ENCODE measurements at places on chromosomes 13 and 19. TPM values are rescaled to one million over a fixed set of nuclear protein-coding genes. Genes with fewer than 3 reads are reported as not detected.

DNA sequence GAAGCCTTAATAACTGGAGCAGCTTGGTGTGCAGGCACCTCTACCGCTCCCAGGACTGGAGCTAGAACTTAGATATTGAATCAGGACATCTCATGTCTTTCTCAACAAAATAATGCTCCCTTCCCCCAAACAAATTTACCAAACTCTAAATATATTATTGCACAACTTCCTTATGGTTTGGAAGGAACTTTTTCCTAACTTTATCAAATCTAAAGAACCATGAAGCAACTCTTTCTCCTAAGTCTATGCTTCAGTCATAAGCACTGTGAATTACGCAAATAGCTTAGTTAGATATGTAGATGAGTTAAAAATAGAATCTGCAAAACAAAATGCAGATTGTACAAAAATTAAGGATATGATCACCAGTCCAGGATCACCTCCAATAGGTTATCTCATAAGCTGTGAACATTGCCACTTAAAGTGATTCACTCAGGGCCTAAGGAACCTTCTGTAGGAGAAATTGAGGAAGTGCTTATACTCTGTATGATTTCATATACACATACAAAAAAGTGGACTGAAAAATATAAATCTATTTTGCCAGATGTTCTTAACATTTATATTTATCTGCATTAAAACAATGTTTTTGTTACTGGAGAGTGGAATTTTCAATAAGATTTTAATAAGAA is 20.4 kb upstream of the MAB21L1 start:
- DNase-seq, result no peak

GRCh38 chr13:98751861-98752466 is 508 bp downstream of the SLC15A1 start:
- DNase-seq, result no peak

DNA sequence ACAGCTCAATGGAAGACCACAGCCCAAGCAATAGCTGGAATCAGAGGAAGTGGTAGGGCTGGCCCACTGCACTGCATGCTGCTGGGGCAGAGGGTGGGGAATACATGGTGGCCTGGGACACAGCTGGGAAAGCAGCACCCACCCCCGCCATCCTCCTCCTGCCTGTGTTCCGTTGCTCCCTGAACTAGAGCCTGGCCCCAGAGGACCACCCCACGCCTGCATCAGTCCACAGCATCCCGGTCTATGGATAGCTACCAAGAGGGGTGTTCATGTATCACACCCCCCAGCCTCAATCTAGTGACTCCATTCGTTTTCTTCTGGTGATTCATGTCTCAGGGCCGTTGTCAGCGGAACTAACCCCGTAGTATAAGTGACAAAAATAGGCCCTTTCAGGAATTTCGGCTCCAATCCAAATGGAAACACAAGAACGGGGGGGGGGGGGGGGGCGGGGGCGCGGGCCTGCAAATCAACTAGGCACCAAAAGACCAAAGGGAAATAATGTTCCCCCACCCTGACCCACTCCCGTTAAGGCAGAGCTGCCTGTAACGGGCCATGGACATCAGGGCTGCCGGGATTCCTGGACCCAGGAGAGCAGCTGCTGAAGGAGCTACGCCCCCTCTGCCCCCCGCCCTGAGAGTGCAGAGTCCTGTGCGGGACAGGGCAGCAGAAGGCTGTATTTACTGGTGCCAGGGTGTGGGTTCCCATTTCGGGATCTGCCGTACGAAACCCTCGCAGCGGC is 18.9 kb upstream of the EPHX3 start:
- no peak for DNase-seq

DNA sequence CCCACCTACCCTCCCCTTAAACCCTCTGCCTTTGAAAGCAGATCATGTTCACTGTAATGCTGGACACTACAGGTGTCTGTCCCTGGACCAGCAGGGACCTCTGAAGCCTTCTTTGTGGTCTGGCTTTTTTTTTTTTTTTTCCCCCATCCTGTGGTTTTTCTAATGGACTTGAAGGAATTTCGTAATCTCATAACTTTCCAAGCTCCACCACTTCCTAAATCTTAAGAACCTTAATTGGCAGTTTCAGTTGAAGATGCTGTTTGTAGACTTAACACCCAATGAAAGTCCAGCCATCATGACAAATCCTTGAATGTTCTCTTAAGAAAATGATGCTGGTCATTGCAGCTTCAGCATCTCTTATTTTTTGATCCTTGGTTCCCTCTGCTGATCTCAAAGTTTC is 45.0 kb upstream of the LRCH1 start:
- DNase-seq, result no peak

GRCh38 chr13:102091231-102091630 is 310.6 kb downstream of the FGF14 start:
- DNase-seq, result no peak

- DNase-seq, result no peak
Observed at GRCh38 chr13:23391752-23392151, 41.8 kb downstream of the SACS start.

DNA sequence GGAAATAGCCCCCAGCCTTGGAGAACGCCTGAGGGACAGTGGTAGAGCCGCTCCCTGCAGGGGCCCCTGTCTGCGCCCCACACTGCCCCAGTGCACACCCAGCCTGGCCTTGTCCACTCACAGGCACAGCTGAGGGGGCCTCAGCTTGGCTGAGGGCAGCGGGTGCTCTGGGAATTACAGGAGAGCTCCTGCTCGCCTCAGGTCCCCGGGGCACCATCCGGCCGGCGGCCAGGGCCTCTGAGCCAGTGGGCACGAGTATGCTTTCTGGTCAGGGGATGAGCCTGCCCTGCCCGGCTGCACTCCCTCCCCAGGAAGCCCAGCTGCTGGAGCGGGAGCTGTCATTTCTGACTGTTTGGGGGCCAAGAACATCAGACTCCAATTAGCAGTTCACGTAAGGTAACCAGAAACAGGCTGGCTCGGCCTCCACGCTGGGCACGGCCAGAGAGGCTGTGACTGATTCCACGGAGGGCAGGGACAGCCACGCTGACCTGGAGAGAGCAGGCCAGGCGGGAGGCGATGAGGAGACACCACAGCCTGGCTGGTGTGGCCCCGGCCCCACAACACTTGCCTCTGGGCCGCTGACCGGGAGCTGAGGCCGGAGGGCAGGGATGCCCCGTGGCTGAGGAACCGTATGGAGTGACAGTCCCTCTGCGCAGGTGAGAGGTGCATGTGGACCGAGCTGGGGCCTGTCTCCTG is 15.4 kb downstream of the CEBPG start:
- DNase-seq, result no peak

DNA sequence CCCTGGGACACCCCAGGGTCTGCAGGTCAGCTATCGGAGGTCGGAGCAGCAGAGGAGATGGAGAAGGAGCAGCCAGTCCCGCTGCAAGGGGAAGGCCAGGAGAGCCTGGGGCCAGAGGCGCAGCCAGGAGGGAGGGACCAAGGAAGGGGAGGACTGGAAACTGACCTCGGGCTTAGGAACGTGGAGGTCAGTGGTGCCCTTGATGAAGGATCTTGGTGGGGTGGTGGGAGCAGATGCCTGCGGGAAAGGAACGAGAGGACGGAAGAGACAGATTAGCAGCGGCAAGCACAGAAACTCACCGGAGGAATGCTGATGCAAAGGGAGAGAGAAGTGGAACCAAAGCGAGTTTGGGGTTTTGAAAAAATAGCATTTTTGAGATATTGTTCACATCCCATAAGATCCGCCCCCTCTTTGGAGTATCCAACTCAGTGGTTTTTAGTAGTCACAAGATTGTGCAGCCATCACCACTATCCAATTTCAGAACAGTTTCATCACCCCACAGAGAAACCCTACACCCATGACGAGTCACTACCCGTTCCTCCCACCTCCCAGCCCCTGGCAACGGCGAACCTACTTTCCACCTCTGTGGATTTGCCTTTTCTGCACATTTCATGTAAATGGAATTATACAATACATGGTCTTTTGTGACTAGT is 22.1 kb downstream of the PLEKHF1 start:
- no peak for DNase-seq

- DNase-seq, result no peak
Observed at GRCh38 chr19:51772977-51773376, 12.0 kb downstream of the FPR2 start.

DNA sequence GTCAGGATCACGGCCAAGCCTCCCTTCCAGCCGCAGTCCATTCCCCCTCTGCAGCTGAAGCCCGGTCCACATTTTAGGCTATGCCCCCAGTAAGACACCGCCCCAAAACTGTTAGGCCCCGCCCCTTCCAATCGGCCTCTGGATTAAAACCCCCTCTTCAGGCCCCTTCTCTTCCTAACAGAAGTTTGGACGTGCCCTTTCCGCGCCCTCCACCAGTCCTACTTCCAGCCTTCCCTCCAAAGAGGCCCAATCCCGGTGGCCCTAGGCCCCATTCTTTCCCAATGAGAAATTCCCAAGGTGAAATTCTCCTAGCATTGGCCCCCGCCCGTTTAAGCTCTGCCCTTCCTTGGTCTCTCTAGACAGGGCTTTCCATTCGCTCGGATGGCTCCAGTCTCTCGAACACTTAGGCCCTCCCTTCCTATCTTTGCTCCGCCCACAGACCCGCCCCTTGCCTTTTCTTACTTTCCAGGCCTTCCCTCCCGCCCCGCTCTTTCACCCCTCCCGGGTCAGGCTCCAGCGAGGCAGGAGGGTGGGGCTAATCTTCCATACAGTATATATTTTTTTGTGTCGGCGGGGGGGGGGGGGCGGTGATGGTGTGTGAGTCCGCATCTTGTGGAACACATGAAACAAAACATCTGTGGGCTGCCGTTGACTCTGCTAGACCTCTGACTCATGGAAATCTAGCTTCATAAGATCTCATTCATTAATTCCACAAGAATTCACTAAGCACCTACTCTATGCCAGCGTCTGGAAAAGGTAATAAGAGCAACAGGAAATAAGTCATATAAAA is 13.6 kb downstream of the LTBP4 start:
- DNase-seq, result peak; percentile 82

- DNase-seq, result no peak
Observed at GRCh38 chr19:19823916-19824315, 2.4 kb upstream of the ZNF506 start.

- no peak for DNase-seq
Observed at GRCh38 chr19:9727644-9728043, 40.9 kb downstream of the ZNF846 start.

GRCh38 chr13:83183439-83184149 is 698.7 kb downstream of the SLITRK1 start:
- no peak for DNase-seq

- peak; percentile 82 for DNase-seq
Observed at GRCh38 chr13:25874907-25875306, 176.9 kb downstream of the SHISA2 start.

DNA sequence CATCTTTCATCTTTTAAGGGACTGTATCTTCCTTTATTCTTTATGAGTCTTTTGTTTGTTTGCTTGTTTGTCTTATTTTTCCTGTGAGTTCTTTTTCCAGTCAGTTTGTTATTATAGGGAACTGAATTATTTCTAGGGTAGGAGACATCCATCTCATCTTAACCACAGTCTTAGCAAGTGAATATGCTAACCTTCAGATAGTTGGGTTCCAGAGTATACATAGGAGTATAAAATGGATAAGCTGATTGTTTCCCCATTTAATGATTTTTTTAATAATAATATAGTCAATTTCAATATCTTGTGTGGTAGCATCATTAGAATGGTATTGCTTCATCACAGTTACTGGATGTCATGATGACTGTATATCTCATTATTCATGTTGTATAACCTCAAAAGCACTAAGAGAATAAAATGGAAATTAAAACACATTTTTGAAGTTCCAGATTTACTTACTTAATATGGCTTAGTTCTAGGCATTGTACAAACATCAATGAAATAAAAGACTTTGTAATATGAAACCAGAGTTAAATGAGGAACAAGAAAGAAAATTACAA is 33.0 kb downstream of the GPC6 start:
- DNase-seq, result no peak

DNA sequence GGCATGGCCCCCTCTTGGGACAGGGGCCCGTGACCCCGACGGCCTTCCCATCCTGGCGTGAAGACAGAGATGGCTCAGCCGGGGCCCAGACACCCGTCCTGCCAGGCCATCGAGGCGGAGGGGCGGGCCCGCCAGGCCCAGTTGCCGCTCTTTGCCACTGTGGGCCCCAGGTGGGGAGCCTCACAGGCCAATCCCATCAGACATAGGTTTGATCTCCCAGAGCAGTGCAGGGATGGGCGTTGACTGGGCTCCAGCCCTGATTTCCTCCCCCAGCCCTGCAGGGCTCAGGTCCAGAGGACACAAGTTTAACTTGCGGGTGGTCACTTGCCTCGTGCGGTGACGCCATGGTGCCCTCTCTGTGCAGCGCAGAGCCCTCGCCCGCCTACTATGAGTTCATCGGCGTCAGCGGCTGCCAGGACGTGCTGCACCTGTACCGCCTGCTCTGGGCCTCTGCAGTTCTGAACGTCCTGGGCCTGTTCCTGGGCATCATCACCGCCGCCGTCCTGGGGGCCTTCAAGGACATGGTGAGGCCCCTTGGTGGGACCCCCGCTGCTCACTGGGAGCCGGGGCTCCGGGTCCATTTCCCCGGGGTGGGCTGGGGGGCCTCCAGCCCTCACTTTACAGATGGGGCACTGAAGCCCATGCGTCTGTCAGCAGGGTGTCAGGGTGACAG is 42.4 kb downstream of the TMEM255B start:
- DNase-seq, result no peak

GRCh38 chr13:21009036-21009435 is 52.4 kb downstream of the LATS2 start:
- DNase-seq, result no peak

GRCh38 chr13:67877031-67877430 is 646.9 kb upstream of the PCDH9 start:
- no peak for DNase-seq

GRCh38 chr13:23883255-23883654 is 5.9 kb downstream of the MIPEP start:
- no peak for DNase-seq

GRCh38 chr19:13040948-13041292 is 45.6 kb downstream of the NFIX start:
- no peak for DNase-seq

DNA sequence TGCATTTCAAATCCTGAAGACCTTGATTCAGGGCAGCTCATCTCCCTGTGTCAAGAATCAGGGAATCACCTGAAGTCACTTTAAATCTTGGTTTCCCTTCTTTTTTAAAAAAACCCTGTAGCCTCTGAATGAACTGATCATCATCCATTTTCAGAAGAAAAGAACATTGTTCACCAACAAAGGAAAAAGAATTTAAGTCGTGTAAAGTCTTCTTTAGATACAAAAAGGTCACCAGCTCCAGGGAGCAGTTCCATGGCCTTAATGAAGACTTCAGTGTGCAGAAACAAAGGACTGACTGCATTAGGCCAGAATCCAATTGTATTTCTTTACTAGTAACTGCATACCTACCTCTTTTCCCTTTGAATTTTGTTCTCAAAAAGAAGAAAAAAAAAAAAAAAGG is 245.0 kb downstream of the ABCC4 start:
- no peak for DNase-seq

ELAVL3 gene
- total RNA-seq, result not detected

EEF2 gene
- total RNA-seq, result 1,558 TPM

HRC gene
- total RNA-seq, result not detected

ZNF439 gene
- total RNA-seq, result 10.2 TPM

CYP4F8 gene
- not detected for total RNA-seq

PCDH17 gene
- total RNA-seq, result not detected

NCLN gene
- 67.3 TPM for total RNA-seq

TPTE2 gene
- not detected for total RNA-seq

MYPOP gene
- 10.4 TPM for total RNA-seq

CEACAM8 gene
- not detected for total RNA-seq

SIGLECL1 gene
- total RNA-seq, result not detected

ZNF382 gene
- total RNA-seq, result 13.3 TPM

All from activated CD8-positive, alpha-beta T cell treated with anti-CD3 and anti-CD28 coated beads, Interleukin-2, amount 10 ng/mL, durations not matched to agents 7 days and 5 days (primary cell).